ENCODE measurements at places on chromosomes 6 and 20. TPM values are rescaled to one million over a fixed set of nuclear protein-coding genes. Genes with fewer than 3 reads are reported as not detected.

LY6G6C gene
- total RNA-seq, result not detected

- DNase-seq, result no peak
Observed at GRCh38 chr6:1321738-1322137, 9.8 kb downstream of the FOXQ1 start.

GRCh38 chr20:62659488-62660239, 17.4 kb downstream of the SLCO4A1 start:
- DNase-seq, result no peak

DNA sequence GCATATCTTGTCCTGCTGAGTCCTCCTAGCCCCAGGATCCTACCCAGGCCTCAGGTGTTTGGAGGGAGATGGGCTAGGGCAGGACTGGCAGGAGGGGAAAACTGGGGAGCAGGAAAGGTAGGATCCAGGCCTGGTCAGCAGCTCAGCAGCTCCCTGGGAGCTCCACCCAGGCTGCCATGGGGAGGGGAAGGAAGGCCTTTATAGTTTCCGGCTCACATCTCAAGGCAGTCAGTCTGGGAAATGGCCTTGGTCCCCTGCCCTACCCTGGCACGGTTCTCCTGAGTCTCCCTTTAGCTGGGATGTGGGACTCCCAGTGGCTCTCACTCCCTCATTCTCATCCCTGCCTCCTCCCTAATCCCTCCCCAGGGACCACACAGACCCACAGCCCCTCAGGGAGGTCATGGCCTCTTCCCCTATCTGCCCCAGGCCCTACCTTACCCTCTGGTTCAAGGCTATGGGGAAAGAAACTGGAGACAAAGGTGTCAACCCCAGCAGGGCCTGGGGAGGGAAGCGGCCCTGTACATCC, 1.6 kb downstream of the SLC44A4 start:
- DNase-seq, result no peak

DNA sequence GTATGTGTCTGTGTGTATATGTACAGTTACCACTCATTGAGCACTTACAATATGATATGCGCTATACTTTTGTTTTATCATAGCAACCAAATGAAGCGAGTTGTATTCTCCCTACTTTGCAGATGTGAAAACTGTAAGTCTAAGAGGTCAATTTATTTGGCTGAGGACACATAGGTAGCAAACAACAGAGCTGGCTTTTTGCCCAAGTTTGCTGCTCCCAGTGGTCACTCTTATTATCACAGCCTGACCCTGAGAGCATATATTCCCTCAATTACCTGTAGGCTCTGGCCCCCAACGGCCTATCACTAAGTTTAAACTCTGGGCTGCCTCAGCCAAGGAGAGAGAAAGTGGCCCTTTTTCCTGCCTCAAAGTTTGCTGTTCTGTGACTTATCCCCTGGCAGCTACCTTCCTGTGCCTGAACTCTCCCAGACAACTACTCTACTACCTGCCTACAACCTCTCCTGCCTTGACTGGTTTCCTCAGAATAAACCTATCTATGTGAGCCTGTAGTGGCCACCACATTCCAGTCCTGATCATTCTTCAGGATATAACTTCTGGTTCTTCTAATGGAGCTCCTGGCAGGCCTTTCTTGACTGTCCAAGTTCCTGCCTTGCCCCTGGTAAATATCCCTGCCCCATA, 221.8 kb downstream of the FRK start:
- DNase-seq, result no peak

DNA sequence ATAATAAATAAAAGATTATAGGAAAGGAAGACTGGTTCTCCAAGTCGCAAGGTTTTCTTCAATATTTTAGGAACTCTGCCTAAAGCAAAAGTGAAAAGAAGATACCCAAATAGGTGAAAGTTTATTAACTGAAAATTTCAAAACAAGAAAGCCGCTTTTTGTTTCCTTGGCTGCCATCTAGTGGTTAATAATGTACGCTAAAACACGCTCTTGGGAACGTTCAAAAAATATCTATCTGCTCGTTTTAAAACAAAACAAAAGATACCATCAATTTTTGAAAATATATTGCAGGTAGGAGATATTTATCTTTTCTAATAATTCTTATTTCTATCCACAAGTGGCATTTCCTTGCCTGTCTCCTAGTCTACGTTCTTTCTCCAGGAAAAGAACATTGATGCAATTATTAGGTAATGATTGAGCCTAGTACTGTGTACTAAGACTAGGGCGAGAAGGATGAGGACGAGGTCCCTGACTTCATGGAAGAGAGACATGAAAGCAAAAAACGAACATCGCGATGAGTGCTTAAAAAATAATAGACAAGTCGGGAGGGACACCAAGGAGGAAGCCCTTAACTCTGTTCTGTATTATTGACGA, 97.2 kb downstream of the SPTLC3 start:
- no peak for DNase-seq

All from natural killer cell (primary cell).